ENCODE measurements at places on chromosomes 3 and 15.

- no peak for DNase-seq
Observed at GRCh38 chr3:144229330-144229729, 257.7 kb downstream of the DIPK2A start.

DNA sequence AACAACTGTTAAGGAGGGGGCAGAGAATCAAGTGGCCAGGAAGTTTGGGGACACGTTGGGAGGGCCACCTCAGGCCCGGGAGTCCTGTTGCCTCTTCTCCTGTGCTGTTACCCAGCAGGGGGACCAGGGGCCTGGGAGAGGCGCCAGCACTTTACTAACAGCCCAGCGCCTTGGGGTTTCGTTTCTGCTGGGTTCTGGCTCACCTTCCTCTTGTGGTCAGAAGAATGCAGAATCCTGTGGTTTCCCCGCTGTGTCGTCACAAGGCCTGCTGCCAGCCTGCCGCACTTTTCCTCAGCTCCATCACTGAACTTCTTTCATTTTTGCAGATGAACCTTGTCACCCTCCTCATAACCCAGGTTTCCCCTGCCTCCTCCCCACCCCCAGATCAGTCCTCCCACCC is 67.7 kb downstream of the SLC30A4 start:
- no peak for DNase-seq

DNA sequence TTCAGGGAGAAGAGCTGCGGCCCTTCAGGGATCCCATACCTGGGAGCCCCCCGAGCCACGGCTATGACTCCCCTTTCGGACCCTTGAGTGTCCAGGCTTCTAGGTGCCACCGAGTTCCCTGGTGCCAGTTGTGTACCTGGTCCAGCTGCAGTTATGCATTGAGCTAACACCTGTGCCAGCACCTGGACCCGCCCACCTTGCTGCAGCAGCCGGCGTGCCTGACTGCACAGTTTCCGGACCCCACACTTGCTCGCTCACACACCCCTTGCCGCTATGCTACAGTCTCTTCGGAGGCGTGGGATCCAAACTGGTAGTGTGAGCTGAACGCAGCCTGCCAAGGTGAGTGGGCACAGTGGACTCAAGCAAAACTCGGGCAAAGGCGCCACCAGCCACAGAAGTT is 284.5 kb upstream of the ROBO1 start:
- no peak for DNase-seq

DNA sequence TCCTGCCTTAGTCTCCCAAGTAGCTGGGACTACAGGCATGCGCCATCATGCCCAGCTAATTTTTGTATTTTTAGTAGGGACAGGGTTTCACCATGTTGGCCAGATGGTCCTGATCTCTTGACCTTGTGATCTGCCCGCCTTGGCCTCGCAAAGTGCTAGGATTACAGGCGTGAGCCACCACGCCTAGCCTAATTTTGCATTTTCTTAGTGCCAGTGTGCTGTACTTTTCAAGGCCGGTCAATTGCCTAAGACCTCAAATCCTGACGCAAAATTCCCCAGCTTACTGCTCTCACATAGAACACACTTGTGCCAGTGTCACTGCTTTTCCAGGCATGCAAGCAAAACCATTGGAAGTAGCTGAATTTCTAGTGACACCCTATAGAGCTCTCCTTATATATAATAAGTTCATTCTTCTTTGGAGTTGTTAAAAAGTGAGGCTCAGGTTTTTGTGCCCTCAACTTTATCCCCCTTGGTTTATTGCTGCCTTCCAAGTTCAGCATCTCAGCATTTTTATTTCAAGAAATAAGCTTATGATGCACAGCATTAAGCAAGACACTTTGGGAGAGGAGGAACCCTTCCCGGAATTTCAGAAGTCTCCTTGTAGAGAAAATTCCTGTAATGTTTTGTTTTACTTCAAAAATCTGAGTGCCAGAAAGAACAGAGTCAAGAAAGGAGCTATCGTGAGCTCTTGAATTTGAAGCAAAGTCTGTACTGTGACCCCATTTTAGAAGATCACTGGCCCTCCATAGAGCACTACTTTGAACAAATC is 93.2 kb downstream of the FILIP1L start:
- DNase-seq, result no peak

GRCh38 chr3:62277450-62277849 is 95.9 kb downstream of the FEZF2 start:
- DNase-seq, result no peak

DNA sequence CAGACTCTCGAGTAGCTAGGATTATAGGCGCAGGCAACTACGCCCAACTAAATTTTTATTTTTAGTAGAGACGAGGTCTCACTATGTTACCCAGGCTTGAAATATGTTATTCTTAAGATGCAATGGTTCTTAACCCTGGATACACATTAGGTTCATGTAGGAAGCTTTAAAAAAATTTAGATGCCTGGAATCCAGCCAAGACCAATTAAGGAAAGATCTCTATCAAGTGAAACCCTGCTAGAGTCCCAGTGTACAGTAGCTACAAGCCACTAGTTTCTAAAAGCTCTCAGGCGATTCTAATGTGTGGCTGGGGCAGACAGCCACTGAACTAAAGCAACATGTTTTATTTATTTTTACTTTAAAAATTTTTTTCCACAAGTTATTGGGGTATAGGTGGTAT is 33.2 kb downstream of the TRIM69 start:
- no peak for DNase-seq

DNA sequence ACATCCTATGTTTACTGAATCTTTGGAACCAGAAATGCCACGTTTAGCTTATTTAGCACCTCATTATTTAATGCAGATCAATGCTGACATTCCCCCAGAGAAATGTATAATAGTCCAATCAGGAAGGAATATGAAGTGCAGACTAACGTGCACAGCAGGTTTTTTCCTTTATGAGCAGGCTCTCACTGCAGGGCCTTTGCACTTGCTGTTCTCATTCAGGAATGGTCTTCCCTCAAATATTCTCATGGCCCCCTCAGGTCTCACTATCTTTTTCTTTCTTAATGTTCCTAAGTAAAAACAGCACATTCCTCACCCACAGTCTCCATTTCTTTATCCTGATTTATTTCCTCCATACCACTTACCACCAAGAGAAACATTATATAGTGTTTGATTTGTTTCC is 174.6 kb downstream of the FOXP1 start:
- DNase-seq, result no peak

DNA sequence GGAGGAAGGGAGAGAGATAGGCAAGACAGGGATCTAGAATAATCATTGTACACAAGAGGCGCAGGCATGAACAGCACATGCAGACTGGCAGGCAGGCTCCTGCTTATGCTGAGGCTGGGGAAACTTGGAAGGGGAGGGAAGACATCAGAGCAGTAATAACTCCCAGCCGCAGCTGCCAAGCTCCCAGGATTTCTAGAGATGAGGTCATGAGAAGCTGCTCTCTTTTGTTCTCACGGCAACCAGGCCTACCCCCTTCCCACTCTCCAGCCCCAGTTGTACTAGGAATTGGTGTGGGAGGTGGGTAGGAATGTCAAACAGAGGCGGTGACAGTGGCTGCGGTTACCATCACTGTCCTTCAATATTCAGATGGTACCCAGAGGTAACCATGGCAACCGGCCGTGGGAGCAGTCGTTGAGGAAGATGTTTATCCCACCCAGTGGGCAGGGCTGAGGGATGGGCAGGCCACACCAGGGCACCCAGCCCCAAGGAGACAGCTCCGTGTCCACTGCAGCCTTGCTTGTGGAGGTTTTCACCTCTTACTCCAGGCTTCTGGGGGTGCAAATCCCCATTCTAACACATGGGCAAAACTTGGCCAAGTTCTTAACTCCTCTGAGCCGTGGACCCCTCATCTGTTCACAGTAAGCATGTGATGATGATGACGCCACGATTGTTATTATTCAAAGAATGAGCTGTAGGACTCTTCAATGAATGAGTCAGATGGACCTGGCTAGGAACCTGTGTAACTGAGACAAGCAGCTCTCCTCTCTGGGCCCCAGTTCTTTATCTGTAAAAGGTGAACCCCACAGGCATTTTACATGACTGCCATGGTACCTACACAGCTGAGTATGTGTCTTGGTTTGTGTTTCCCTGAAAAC is 360.8 kb upstream of the PROK2 start:
- DNase-seq, result no peak

- no peak for DNase-seq
Observed at GRCh38 chr3:32303399-32303747, 64.9 kb downstream of the CMTM8 start.

DNA sequence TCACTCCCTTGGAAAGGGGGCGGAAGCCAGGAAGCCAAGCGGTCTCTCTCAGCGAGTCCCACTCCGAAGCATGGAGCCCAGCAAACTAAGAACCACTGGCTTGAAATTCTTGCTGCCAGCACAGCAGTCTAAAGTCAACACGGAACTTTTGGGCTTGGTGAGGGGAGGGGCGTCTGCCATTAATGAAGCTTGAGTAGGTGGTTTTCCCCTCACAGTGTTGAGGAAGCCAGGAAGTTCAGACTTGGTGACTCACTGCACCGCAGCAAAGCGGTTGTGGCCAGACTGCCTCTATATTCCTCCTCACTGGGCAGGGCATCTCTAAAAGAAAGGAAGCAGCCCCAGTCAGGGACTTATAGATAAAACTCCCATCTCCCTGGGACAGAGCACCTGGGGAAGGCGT is 665.4 kb upstream of the CBLB start:
- no peak for DNase-seq

DNA sequence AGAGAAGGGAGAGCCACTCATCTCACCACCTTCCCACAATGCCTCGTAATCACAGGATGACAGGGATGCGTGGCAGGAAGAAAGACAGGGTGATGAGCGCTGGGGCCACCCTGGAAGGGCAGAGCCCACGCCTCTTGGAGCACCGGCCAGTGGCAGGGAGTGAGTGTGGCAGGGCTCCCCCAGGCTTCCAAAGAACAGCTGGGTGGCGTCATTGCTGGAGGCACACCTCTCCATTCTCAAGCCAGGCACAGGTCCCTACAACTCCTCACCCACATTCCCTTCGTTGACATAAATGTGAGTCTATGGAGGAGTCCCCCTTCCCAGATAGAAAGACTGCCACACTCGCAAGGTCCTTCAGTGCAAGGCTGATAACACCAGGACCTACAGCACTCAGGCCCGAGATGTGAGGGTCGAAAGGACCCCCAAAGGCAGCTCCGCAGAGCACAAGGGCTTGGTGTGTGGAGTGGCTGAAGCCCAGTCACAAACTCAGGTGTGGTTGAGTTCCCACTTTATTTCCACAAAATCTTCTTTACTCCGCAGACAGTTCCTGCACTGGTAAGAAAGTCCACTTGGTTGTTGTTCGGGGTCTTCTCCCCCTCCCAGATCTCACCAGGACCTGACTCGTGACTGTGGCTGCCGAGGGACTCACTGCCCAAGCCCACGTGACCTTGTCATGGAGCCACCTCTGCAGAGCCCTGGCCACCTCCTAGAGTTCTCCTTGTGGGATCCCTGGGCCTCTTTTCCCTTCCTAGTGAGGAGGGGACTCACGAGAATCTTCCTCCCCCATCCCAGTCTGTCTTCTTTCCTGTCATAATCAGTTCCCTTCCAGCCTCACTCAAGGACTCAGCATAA is 22.4 kb upstream of the CORO2B start:
- DNase-seq, result no peak

DNA sequence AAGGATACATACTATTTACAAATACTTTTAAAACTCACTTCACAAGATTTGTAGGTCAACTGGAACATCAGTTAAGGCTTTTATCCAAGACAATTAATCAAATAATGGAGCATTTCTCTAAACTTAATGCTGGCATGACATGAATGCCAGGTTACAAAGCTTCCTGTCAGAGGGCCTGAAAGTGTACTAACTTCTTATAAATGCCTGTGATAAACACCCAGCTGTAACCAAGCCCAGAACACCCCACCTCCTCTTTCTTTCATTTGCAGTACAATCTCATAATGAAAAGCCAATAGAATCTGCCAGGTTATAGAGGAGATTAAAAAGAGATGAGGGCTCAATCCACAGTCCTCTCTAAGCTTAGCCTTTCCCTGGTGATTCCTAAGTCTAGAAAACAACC is 214.4 kb downstream of the OSBPL10 start:
- DNase-seq, result no peak

DNA sequence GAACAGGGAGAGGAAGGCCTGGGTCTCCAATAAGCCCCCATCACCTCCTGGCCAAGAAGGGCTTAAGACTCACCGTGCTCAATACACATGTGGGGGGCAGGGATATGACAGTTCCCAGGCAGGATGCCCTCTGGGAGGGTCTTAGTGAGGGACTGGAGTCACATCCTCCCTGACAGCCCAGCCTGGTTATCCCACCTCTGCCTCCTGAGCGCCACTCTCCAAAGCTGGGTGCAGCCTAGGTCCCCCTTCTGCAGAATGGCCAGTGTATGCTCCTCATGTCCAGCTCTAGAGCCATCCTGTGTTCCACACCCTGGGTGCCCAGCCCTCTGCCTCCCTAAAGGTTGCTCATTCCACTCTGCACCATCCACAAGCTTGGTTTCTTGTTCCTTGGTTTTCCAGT is 1.2 kb upstream of the SHISA5 start:
- DNase-seq, result no peak

DNA sequence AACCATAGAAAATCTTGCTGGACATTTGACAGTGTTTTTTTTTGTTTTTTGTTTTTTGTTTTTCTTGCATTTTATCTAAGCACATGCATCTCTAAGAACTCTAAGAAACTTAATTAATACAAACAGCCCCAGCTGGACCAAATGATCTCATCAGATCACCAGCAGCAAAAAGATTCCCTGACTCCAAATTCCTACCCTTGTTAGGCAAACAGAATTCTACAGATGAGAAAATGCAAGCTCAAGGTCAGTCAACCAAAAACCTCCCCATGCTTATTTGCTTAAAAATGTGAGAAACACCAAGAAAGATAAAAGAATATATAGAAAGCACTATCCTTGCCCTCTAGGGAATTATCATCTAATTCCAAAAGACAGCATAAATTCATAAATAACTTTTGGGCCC is 65.4 kb downstream of the FOXP1 start:
- no peak for DNase-seq

GRCh38 chr15:60004009-60004845 is at the start of gene FOXB1:
TSS of gene FOXB1 (plus strand) at chr15:60004311. CDS start at chr15:60004964, 653 bp downstream.
- DNase-seq, result no peak

DNA sequence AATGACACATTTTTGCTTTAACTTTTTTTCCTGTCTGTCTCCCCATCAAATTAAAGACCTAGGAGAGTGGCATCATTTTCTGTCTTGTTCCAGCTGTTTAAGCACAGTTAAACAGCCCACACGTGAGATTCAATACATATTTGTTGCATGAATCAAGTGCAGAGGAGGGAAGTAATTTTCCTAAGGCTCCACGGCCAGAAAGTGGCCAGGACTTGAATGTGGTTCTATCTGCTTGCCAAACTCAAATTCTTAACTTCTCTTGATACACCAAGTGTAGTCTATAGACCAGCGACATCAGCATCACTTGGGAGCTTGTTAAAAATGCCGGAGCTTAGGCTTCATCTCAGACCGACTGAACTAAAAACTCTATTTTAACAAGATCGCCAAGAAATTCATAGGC is 724.8 kb upstream of the CFAP20DC start:
- no peak for DNase-seq

GRCh38 chr3:65615329-65615728 is 423.4 kb downstream of the MAGI1 start:
- no peak for DNase-seq

- DNase-seq, result no peak
Observed at GRCh38 chr3:45029661-45030060, 3.6 kb downstream of the CLEC3B start.

DNA sequence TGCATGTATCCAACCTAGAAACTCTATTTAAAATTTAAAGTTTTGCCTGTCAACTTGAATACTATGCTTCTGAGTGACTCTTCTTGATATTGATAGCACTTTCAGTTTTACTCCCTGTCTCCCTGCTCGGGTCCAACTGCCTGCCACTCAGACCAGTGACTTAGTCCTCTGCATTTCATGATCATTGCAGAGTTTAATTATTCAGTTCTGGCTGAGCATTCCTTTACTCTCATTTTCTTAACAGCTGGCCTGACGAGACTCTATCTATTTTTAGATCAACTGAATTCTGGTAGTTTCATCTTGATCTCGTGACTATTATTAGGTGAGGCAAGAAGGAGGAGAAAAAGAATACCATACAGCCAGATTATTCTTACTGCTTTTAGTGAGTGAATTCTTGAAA is 617.4 kb downstream of the SI start:
- no peak for DNase-seq
